ENCODE measurements at places on chromosomes 11 and 22.

DNA sequence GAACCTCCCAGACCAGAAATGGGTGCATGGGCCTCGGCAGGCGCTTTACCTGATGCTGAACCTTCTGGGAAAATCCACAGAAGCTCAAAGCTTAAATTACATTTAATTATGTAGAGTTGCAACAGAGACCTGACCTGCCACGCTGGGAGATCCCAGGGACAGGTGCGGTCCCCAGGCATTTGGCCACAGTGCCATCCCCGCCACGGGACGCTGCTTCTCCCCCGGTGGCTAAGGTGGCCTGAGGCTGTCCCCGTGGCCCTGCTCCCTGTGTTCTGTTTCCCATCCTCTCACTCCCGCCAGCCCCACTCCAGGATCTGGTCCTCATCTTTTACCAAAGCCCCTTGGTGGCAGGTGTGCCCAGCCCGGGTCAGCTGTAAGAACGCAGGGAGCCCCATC, 39.6 kb downstream of the GRAMD4 start:
- DNase-seq: no peak

- no peak for DNase-seq
These were observed 98.5 kb downstream of the TSPAN18 start for GRCh38 chr11:44825058-44825785.

- DNase-seq: no peak
These were observed 91.7 kb downstream of the BRD1 start for GRCh38 chr22:49735901-49736421.

GRCh38 chr11:116073854-116074837, 569.9 kb upstream of the CADM1 start:
- no peak for DNase-seq

GRCh38 chr11:2804701-2805387, 80.7 kb downstream of the CDKN1C start:
- DNase-seq: no peak

- DNase-seq: peak; percentile 91
These were observed at the start of gene TRIOBP for GRCh38 chr22:37696657-37697537. TSS of gene TRIOBP (plus strand) at chr22:37697048. CDS start at chr22:37701366, 4,318 bp downstream.

DNA sequence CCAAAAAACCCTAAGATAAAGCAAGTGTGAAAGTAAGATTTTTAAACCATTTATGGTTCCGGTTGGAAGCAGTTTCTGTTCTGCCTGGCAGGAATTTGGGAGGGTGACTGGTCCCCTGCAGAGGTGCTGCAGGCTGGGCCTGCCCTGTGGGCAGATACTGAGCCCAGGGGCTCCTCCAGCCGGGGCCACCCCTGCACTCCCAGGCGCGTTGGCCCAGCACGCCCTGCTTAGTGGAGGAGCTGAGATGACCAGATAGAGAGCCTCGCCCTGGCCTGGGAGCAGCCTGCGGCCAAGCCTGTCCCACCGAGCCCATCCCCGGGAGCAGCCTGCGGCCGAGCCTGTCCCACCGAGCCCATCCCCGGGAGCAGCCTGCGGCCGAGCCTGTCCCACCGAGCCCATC, 8.0 kb downstream of the PHLDA2 start:
- DNase-seq: no peak

- DNase-seq: no peak
These were observed 185.2 kb downstream of the TBC1D22A start for GRCh38 chr22:46947516-46948257.

GRCh38 chr11:121829159-121829643, 286.8 kb downstream of the BLID start:
- DNase-seq: no peak

- DNase-seq: no peak
These were observed 14.7 kb downstream of the STX3 start for GRCh38 chr11:59769828-59770227.

DNA sequence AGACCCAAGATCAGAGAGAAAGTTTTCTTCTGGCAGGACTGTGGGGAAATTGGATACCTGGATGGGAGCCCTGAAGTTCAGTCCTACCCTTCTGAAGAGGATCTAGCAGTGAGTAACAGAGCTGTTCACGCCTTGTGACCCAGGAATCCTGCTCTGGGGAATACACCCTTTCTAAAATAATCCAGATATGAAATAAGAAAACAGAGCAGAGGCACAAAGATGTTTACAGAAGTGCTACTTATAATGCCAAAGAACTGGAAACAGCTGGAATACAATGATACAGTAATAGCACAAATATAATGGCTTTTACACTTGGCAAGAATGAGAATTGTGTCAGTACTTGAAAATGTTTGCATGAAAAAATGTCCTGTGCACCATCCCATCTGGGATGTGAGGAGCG, 304.0 kb upstream of the NARS2 start:
- DNase-seq: no peak
